ENCODE measurements at places on chromosomes 1 and 21. TPM values are rescaled to one million over a fixed set of nuclear protein-coding genes. Genes with fewer than 3 reads are reported as not detected.

Gene HSPA6
- 0.10 TPM for polyA plus RNA-seq

Gene LCE3D
- polyA plus RNA-seq, result not detected

Gene NTMT2
- not detected for polyA plus RNA-seq

Gene RGSL1
- not detected for polyA plus RNA-seq

Gene HPDL
- 3.7 TPM for polyA plus RNA-seq

Gene E2F2
- polyA plus RNA-seq, result 1.1 TPM

GRCh38 chr1:99447721-99448120, 183.4 kb downstream of the PLPPR4 start:
- no peak overlapping the region for H3K27ac ChIP-seq
- H3K4me3 ChIP-seq, result no peak overlapping the region
- no peaks in the 10 kb centered on the region for H3K27me3 ChIP-seq
- H3K4me1 ChIP-seq, result peaks cover 3% of the 10 kb centered on the region
- no peak for DNase-seq

DNA sequence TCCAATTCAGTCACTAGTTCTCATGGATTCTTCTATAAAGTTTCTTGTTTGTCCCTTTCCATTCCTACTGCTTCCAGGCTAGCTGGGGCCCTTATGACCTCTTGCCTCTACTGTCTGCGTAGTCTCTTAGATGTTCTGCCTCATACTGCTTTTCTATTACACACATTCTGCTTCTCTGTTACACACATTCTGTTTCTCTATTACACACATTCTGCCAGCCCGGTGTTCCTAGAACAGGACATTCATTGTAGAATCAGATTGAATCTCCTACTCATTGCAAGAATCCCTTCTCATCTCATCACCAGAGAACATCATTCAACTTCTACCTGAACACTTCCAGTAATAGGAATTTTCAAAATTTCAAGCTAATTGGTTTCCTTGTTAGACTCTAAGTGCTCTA, 69.3 kb upstream of the QSOX1 start:
- H3K4me1 ChIP-seq, result no peaks in the 10 kb centered on the region
- H3K36me3 ChIP-seq, result no peaks in the 10 kb centered on the region
- no peak overlapping the region for H3K27ac ChIP-seq
- H3K4me3 ChIP-seq, result no peak overlapping the region
- no peaks in the 10 kb centered on the region for H3K27me3 ChIP-seq

DNA sequence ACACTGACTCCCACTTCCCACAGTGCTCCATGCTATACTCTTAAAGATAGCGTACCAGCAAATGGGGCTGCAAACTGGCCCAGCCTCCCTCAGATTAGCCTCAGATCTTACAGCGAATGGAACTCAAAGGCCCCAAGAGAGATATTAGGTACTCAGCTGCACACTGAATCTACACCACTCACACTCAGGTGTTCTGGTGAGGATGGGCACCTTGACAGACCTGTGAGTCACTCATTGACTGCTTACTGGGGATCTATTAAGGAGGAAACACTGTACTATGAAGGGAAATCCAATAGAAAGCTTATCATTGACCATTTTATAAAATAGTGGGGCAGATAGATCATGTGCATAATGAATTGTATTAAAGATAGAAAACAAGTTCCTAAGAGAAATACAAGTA, 164.3 kb upstream of the ATP1B1 start:
- H3K27ac ChIP-seq, result no peak overlapping the region
- H3K4me3 ChIP-seq, result no peak overlapping the region
- no peak for DNase-seq
- no peaks in the 10 kb centered on the region for H3K36me3 ChIP-seq
- peaks cover 2% of the 10 kb centered on the region for H3K4me1 ChIP-seq
- H3K27me3 ChIP-seq, result no peaks in the 10 kb centered on the region

- no peak overlapping the region for H3K4me3 ChIP-seq
- peaks cover 18% of the 10 kb centered on the region for H3K4me1 ChIP-seq
- no peak overlapping the region for H3K27ac ChIP-seq
- H3K36me3 ChIP-seq, result no peaks in the 10 kb centered on the region
- peak; percentile 49 for DNase-seq
Observed at GRCh38 chr1:145884675-145885074, 991 bp downstream of the ANKRD35 start.

DNA sequence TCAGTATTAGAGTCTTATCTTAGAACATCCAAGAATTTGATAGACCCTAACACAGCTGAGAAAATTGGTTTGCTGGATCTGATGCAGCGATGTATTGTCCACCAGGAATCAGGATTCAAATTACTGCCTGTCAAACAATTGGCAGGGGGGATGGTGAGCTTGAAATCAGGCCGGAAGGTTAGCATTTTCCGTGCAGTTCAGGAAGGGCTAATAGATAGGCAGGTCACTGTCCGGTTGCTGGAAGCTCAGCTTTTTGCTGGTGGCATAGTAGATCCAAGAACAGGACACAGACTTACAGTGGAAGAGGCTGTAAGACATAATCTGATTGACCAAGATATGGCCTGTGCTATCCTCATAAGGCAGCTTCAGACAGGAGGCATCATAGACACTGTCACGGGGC, 127.2 kb downstream of the MACF1 start:
- DNase-seq, result no peak
- H3K4me1 ChIP-seq, result no peaks in the 10 kb centered on the region
- H3K27me3 ChIP-seq, result no peaks in the 10 kb centered on the region
- H3K36me3 ChIP-seq, result peaks cover 60% of the 10 kb centered on the region

GRCh38 chr1:210293171-210293607, 35.5 kb upstream of the HHAT start:
- no peak overlapping the region for H3K4me3 ChIP-seq
- H3K4me1 ChIP-seq, result no peaks in the 10 kb centered on the region
- peaks cover 22% of the 10 kb centered on the region for H3K27me3 ChIP-seq
- H3K27ac ChIP-seq, result no peak overlapping the region
- DNase-seq, result no peak

DNA sequence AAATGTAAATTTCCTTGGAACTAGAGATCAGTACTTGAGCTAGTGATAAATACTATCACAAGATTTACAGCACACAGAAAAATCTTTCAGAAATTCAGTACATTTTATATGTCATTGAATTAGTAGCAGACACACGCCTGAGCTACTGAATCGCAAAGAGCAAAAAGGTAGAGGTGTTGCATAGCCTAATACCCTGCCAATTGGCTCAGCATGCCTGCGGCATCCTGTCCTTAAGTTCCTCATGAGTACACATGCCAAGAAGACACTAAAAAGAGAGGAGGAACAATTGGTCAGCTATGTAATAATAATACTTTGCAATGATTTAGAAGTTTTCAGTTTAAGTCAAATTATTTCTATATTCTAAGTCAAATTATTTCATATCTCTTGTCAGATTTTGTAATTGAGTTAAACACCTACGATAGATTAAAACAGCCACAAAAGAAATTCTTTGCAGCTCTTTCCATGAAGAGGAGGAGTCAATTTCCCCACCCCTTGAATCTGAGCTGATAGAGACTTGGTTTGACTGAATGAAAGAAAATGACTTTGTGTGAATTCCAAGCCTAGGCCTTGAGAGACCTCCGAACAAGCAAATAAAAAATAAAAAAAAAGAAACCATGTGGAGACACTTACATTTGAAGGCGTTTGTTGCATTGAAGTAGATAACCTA, 36.2 kb upstream of the PKN2 start:
- no peaks in the 10 kb centered on the region for H3K36me3 ChIP-seq
- peaks cover 1% of the 10 kb centered on the region for H3K27me3 ChIP-seq
- no peak overlapping the region for H3K27ac ChIP-seq
- no peaks in the 10 kb centered on the region for H3K4me1 ChIP-seq
- no peak overlapping the region for H3K4me3 ChIP-seq

DNA sequence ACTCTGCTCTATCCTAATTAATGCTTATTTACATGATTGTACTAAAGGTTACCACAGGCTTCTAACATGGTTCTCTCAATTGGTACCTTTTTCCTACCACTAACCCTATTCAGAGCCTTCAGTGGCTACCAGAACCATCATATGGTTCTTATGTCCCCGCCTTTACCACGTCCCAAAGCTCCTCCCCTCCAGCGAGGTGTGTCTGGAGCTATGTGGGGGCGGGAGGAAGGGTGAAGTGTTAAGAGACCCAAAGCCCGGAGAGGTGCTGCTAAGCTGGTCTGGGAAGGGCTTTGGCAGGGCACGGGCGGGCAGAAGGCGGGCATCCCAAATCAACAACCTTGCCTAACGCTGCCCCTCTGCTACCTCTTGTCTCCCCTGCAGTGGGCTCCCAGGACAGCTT, 10.0 kb downstream of the SPATA46 start:
- H3K27me3 ChIP-seq, result no peaks in the 10 kb centered on the region
- no peak overlapping the region for H3K27ac ChIP-seq
- no peak for DNase-seq
- no peak overlapping the region for H3K4me3 ChIP-seq

DNA sequence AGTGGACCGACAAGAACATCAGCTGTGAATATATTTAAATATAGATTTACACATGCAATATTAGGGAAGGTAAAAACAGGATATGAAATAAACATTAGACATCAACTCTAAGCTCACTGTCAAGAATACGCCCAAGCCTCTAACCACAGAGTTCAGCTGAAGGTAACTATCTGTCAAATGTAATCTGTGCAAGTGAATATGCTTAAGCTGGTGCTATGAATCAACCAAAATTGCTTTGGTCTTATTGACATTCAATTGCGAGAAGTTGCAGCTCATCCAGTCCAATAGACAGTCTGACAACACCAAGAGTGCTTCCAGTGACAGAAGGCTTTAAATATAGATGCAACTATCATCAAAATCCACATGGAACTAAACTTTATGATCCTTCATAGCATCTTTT, 32.3 kb downstream of the USH2A start:
- H3K27me3 ChIP-seq, result no peaks in the 10 kb centered on the region
- no peak overlapping the region for H3K27ac ChIP-seq
- DNase-seq, result no peak
- no peaks in the 10 kb centered on the region for H3K4me1 ChIP-seq

DNA sequence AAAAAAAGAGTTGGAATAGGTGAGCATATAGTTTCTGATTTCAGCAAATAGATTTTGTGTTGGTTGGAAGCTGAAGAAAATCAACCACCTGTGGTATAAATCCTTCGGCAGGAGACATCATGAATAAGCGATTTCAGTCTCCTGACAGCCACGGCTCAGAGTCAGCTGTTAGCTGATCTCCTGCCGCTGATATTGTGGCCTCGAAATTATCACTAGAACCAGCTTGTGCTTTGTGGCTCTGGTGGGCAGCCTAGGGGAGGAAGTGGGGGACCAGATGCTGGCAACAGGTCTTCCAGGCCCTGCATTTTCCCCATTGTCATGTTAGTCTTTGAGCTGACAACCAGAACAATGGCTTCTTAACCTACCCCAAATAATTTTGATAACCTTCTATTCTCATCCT, 842 bp upstream of the GCSAML start:
- H3K4me1 ChIP-seq, result no peaks in the 10 kb centered on the region
- no peak overlapping the region for H3K27ac ChIP-seq
- H3K4me3 ChIP-seq, result no peak overlapping the region
- H3K27me3 ChIP-seq, result no peaks in the 10 kb centered on the region
- no peak for DNase-seq

DNA sequence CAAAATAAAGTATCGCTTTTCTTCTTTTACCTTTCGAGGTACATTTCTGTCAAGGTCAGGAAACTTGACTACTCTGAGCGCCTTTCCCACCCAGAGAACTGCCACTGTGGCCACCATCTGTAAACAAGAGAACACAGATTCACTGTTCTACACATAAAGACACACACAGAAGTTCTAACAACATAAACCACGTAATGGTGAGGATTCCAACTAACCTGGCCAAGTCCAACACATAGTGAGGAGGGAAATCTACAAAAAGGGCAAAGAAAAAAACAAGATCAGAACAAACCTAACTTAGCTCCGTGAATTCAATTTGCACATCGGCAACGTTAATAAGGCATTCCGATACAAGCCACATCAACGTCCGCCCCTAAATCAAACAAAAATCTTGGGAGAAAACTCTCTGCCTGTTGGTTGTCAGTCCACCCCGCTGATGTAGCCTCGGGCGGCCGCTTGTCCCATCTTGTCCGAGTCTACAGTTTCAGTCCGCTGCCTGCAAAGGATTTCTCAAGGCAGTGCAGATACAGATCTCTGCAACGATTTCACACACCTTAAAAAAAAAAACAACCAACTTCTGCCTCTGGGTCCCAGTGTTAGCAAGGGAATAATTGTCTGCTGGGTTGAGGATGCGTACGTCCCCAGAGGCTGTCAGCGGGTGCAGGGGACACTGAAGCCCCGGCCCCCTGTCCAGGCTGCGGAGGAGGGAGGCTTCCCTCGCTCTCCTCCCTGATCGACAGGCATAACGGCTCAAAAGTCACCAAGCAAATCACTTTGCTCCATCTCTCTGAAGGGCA, 1.0 kb downstream of the SLC35D1 start:
- H3K27me3 ChIP-seq, result no peaks in the 10 kb centered on the region
- H3K4me3 ChIP-seq, result peak overlapping the region; percentile 72
- DNase-seq, result peak; percentile 64
- H3K4me1 ChIP-seq, result peaks cover 13% of the 10 kb centered on the region
- H3K36me3 ChIP-seq, result no peaks in the 10 kb centered on the region

DNA sequence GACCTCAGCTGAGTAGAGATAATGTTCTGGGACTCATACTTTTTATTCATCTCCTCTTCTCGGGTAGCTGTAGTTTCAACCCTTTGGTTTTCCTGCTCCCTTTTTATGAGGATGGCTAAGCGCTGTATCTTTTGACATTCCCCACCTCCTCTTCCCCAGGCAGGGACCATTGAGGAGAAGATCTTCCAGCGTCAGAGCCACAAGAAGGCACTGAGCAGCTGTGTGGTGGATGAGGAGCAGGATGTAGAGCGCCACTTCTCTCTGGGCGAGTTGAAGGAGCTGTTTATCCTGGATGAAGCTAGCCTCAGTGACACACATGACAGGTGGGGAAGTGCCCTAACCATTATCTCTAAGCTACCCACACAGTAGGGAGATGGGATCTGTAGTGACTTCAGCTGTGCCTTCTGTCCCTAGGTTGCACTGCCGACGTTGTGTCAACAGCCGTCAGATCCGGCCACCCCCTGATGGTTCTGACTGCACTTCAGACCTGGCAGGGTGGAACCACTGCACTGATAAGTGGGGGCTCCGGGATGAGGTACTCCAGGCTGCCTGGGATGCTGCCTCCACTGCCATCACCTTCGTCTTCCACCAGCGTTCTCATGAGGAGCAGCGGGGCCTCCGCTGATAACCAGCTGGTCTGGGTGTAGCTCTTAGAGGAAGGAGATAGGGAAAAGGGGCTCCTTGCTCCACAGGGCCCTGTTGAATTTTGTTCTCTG, 25.6 kb downstream of the LRRC41 start:
- H3K36me3 ChIP-seq, result peaks cover 15% of the 10 kb centered on the region
- no peaks in the 10 kb centered on the region for H3K27me3 ChIP-seq
- H3K27ac ChIP-seq, result no peak overlapping the region
- no peak for DNase-seq

DNA sequence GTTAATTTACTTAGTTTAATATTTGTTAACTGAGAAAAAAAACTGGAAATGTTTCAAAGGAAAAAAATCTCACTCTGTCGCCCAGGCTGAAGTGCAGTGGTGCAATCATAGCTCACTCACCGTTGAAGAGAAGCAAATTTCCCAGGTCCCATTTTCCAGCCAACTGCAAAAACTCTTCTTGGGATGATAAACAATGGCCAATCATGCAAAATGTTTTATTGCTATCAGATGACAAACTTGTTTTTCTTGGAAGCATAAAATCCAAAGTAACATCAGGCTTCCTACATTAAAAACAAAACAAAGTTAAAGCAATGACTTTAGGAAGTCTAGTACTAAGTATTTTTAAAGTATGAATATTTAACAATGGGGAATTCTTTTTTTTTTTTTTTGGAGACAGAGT, 84.9 kb downstream of the LYST start:
- peak; percentile 67 for DNase-seq
- H3K36me3 ChIP-seq, result no peaks in the 10 kb centered on the region
- H3K27me3 ChIP-seq, result no peaks in the 10 kb centered on the region
- no peaks in the 10 kb centered on the region for H3K4me1 ChIP-seq

Data from endothelial cell of umbilical vein (primary cell).